Suprapubic skin (tissue), 4 donors: ENCODE measurements at places on chromosomes 6 and 20.

- H3K27me3 ChIP-seq = no peaks in the 10 kb centered on the region
- no peak overlapping the region for H3K27ac ChIP-seq
- H3K36me3 ChIP-seq = no peaks in the 10 kb centered on the region
Measured at GRCh38 chr6:110563711-110564110, 87.3 kb upstream of the SLC22A16 start.

DNA sequence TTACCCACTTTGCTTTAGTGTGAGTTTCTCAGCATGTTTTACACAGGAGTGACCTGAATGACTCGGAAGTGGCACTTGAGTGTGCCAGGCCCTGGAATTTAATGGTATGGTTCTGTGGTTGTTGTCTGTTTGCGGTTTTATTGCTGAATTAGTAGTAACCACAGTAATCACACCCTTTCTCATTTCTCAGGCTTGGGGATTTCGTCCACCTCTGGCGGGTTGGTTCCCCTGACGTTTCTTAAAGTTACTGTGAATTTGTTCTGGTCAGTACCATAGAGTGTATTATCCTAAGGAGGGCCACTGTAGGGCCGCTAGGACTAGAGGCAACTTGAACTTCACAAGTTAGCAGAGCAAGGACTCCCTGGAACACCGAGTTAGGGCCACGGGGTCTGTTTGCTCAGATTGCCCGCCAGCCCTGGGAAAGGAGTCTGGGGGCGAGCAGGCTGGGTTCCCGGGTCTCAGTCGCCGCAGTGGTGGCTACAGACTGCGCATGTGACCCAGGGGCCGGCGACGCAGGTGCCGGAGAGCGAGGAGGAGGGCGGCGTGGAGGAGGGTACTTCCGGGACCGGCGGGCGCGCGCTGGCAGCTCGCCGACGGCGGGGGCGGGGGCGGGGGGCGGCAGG is 546 bp upstream of the KLHL32 start:
- DNase-seq = peak; percentile 81
- H3K36me3 ChIP-seq = no peaks in the 10 kb centered on the region
- H3K4me3 ChIP-seq = peak overlapping the region; percentile 72
- peaks cover 19% of the 10 kb centered on the region for H3K4me1 ChIP-seq
- peak overlapping the region; percentile 62 for H3K27ac ChIP-seq

DNA sequence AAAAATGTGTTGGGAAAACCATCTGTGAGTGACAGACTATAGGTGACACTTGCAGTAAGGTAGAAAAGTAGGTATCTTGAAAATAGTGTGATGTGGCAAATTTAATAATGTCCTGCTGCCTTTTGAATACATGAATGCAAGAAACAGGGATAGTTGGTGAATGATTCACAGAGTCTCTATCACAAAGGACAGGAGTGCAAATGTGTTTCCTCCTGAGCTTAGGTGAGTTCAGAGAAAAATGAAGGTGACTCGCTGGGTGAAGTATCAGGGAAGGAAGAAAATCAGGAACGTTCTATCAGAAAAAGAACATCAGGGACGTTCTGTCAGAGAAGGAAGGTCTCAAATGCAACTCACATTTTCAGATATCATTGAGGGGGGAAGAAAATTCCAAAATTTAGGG is 557.8 kb upstream of the SLC35B3 start:
- DNase-seq = no peak
- H3K27me3 ChIP-seq = no peaks in the 10 kb centered on the region
- no peaks in the 10 kb centered on the region for H3K36me3 ChIP-seq

GRCh38 chr6:16240589-16241320 is 2.4 kb downstream of the GMPR start:
- H3K36me3 ChIP-seq = no peaks in the 10 kb centered on the region
- H3K27ac ChIP-seq = no peak overlapping the region
- H3K27me3 ChIP-seq = no peaks in the 10 kb centered on the region
- H3K4me1 ChIP-seq = peaks cover 40% of the 10 kb centered on the region
- no peak for DNase-seq

DNA sequence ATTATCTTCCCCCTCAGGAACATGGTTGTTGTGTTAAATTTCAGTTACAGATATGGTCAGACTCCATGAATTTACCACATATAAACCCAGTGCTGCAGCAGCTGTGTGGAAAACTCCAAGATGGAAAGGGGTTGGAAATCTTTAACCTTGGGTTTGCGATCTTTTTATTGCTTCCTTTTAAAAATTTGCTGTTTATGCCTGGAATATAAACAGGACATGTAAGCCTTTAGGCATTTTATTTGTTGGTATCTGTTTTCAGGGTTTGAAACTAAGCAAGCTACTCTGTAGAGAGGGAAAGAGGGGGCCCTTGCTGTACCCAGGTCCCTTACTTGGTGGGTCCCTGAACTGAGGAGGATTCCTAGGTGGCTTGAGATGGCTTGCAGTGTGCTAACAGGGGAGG is 778 bp downstream of the PKIG start:
- no peaks in the 10 kb centered on the region for H3K36me3 ChIP-seq
- peaks cover 32% of the 10 kb centered on the region for H3K4me1 ChIP-seq
- H3K27ac ChIP-seq = peak overlapping the region; percentile 71
- no peaks in the 10 kb centered on the region for H3K27me3 ChIP-seq

GRCh38 chr6:53647462-53648094 is 18.0 kb downstream of the KLHL31 start:
- no peaks in the 10 kb centered on the region for H3K36me3 ChIP-seq
- no peak overlapping the region for H3K4me3 ChIP-seq
- H3K27me3 ChIP-seq = no peaks in the 10 kb centered on the region
- DNase-seq = no peak
- H3K4me1 ChIP-seq = peaks cover 16% of the 10 kb centered on the region
- H3K27ac ChIP-seq = no peak overlapping the region

- no peak overlapping the region for H3K4me3 ChIP-seq
- H3K4me1 ChIP-seq = no peaks in the 10 kb centered on the region
- H3K27ac ChIP-seq = no peak overlapping the region
- H3K27me3 ChIP-seq = no peaks in the 10 kb centered on the region
- no peaks in the 10 kb centered on the region for H3K36me3 ChIP-seq
- DNase-seq = no peak
Measured at GRCh38 chr6:4435981-4436445, 300.6 kb upstream of the ECI2 start.

GRCh38 chr6:129491436-129491835 is 218.5 kb downstream of the ARHGAP18 start:
- H3K4me1 ChIP-seq = peaks cover 27% of the 10 kb centered on the region
- peak overlapping the region; percentile 91 for H3K27ac ChIP-seq
- H3K27me3 ChIP-seq = no peaks in the 10 kb centered on the region
- no peaks in the 10 kb centered on the region for H3K36me3 ChIP-seq
- no peak for DNase-seq
- peak overlapping the region; percentile 30 for H3K4me3 ChIP-seq

DNA sequence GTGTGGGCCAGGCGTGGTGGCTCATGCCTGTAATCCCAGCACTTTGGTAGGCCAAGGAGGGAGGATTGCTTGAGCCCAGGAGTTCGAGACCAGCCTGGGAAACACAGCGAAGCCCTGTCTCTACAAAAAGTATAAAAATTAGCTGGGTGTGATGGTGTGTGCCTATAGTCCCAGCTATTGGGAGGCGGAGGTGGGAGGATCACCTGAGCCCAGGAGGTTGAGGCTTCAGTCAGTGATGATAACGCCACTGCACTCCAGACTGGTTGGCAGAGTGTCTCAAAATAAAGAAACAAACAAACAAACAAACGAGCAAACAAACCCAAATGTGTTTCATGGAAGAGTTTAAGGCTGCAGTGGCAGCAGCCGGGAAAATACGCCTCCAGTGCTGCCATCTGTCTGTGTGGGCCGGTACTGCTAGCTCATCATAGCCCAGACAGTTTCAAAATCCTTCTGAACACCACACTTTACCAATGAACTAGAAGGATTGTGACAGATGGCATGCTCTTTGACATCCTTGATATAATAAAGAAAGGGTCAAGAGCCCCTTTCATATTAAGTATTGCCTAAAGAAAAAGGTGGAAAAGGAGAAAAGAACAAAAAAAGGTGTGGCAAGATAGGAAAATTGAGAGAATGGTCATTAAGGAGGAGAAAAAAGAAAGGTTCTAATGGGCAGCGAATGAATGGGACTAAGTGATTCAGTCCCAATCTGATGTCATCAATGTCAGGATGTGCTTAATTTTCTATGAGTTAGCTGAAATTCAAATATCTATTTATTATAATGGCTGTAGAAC is 298.6 kb downstream of the SYNE1 start:
- peaks cover 3% of the 10 kb centered on the region for H3K4me1 ChIP-seq
- H3K4me3 ChIP-seq = no peak overlapping the region
- no peak for DNase-seq
- no peak overlapping the region for H3K27ac ChIP-seq
- H3K27me3 ChIP-seq = no peaks in the 10 kb centered on the region

DNA sequence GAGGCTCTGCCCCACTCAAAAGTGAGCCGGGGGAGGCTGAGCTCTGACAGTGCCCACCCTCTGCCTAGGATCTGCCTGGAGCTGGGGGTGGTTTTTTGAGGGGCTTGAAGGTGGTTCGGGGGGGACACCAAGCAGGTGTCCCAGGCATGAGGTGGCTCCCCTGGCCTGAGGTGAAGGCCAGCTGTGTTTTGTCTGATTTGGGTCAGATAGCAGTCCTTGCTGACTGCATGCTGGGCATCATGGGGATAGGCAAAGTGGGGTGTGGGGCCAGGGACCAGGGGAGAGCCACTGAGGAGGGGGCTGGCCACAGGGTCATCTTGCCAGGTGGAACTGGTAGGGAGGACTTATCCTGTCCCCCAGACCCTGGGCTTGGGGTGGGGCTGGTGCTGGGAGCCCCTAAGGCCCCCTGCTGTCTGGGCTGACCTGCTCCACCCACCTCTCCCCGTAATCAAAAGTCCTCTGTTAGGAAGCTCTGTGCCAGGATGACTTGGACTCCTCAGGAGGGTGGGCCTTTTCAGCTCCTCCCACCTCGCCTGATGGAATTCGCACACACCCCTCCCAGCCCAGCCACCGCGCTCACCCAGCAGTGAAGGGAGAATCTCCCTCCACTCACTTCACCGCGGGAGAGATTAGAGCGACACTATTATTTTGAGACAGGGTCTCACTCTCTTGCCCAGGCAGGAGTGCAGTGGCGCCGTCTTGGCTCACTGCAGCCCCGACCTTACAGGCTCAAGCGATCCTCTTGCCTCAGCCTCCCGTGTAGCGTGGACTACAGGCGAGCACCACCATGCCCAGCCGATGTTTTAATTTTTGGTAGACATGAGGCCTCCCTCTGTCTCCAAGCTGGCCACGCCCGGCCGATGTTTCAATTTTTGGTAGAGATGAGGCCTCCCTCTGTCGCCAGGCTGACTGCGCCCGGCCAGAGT is 1.5 kb upstream of the COL9A3 start:
- H3K4me1 ChIP-seq = peaks cover 57% of the 10 kb centered on the region
- peaks cover 41% of the 10 kb centered on the region for H3K27me3 ChIP-seq
- H3K36me3 ChIP-seq = peaks cover 36% of the 10 kb centered on the region
- H3K27ac ChIP-seq = no peak overlapping the region

DNA sequence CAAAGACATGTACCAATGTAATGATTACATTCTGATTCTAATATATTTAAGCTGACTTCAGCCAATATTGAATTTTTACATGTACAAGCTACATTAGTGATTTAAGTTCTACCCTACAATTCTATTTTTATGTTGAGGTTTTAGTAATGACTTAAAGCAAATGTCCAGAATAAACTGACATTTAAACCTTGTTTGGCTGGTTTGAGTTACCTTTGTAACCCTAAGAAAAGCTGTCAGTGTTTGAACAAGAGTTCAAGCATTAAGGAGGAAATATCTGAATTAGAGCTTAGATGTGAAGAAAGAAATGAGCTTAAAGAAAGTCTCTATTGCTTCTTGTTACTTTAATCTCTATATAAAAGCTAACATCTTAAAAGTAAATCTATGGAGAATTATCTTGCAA is 710.6 kb upstream of the EPHA7 start:
- no peak for DNase-seq
- no peaks in the 10 kb centered on the region for H3K4me1 ChIP-seq
- no peak overlapping the region for H3K27ac ChIP-seq
- no peaks in the 10 kb centered on the region for H3K27me3 ChIP-seq
- H3K36me3 ChIP-seq = no peaks in the 10 kb centered on the region

DNA sequence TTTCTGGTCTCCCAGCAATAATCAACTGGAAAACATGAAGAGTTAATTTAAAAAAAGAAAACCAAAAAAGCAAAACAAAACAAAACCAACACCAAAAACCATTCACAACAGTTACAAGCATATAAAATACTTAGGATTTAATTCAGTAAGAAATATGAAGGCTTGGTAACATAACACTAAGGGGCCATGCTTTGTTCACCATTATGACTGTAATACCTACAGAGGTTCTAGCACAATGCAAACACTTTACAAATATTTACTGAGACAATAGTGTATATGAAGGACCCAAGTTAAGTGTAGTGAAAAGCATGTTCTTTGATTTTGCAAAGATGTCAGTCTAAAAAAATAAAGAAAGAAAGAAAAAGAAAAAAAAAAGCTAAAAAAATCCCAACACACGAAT is 109.8 kb upstream of the EMILIN3 start:
- H3K36me3 ChIP-seq = peaks cover 39% of the 10 kb centered on the region
- no peak for DNase-seq
- peaks cover 17% of the 10 kb centered on the region for H3K4me1 ChIP-seq
- H3K4me3 ChIP-seq = no peak overlapping the region

GRCh38 chr6:35498422-35499067 is 1.7 kb upstream of the TEAD3 start:
- H3K36me3 ChIP-seq = no peaks in the 10 kb centered on the region
- peaks cover 3% of the 10 kb centered on the region for H3K27me3 ChIP-seq
- peak overlapping the region; percentile 70 for H3K4me3 ChIP-seq
- no peak overlapping the region for H3K27ac ChIP-seq
- peaks cover 40% of the 10 kb centered on the region for H3K4me1 ChIP-seq
- DNase-seq = no peak

GRCh38 chr6:17032988-17033634 is 68.7 kb upstream of the STMND1 start:
- H3K36me3 ChIP-seq = no peaks in the 10 kb centered on the region
- peak overlapping the region; percentile 50 for H3K27ac ChIP-seq
- H3K4me1 ChIP-seq = peaks cover 5% of the 10 kb centered on the region
- H3K4me3 ChIP-seq = no peak overlapping the region

DNA sequence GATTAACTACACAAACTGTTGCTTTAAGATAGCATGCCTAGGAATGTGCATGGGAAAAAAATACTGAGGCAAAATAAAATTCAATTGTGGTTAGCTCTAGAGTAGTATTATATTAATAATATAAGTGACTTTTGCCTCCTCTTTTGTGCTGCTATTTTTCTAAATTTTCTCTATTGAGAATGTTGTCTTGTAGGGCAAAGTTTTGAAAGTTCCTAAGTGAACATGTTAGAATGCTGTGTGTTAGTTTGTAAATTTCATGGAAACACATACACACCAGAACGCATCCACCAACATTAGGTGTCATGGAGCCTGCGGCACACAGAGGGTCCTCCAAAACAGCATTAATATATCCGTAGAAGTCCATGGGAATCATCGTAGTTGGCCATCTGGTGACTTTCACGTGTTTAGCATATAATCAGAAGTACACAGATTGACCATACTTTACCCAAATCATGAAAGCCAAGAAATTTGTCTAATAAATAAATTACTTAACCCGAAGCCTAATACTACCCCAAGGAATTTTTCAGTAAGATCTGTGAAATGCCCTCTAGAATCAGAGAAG is 25.6 kb downstream of the ARHGAP18 start:
- no peak for DNase-seq
- no peaks in the 10 kb centered on the region for H3K36me3 ChIP-seq
- H3K27me3 ChIP-seq = no peaks in the 10 kb centered on the region
- peaks cover 59% of the 10 kb centered on the region for H3K4me1 ChIP-seq
- peak overlapping the region; percentile 73 for H3K27ac ChIP-seq
